ENCODE measurements at places on chromosomes 12 and 14.

- DNase-seq = no peak
These were observed 3.0 kb upstream of the GARIN2 start for GRCh38 chr14:67186172-67186768.

DNA sequence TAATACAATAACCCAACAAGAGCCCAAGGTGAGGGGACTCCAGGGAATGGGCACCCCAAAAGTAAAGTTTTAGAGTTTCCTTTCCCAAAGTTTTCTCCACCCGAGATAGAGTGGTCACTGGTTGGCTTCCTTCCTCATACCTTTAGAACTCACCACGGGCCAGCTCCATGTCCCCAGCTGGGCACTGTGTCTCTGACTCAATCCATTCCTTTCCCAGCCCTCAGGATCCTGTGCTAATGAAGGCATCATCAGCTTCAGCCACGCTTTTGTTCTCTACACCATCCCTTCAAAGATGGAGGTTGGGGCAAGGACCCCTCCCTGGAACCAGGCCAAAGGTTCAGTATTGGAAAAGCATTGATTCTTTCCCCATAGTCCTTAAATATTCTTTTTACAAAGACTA is 59.8 kb upstream of the VASH1 start:
- DNase-seq = no peak

DNA sequence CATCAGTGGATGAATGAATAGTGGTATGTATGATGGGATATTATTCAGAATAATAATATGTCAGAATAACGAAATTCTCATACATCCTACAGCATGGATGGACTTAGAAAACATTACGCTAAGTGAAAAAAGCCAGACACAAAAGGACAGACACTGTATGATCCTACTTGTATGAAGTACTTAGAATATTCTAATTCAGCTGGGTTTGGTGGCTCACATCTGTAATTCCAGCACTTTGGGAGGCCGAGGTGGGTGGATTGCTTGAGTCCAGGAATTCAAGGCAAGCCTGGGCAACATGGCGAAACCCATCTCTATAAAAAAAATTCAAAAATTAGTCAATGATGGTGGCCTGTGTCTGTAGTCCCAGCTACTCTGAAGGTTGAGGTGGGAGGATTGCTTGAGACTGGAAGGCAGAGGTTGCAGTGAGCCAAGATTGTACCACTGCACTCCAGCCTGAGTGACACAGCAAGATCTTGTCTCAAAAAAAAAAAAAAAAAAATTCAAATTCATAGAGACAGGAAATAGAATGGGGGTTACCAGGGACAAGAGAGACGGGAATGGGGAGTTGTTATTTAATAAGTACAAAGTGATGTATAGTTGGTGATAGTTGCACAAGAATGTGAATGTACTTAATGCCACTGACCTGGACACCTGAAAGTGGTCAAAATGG is 132.3 kb downstream of the CHST11 start:
- no peak for DNase-seq

DNA sequence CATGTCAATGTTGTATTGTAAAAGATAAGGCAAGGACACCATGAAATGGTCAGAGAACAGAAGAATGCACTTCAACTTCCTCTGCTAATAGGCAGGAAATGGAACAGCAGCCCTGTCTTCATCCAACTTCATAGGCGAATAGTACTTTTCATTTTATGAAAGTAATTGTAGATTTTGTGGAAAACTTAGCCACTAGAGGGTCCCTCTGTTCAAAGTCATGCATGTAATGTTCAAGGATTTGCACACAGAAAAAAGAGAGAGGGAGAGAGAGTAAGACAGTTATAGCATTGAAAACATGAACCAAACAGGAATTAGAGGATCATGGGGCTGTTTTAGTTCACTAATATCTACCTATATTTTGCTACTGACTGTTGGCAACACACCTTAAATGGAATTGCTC is 172.2 kb downstream of the FLRT2 start:
- DNase-seq = no peak

DNA sequence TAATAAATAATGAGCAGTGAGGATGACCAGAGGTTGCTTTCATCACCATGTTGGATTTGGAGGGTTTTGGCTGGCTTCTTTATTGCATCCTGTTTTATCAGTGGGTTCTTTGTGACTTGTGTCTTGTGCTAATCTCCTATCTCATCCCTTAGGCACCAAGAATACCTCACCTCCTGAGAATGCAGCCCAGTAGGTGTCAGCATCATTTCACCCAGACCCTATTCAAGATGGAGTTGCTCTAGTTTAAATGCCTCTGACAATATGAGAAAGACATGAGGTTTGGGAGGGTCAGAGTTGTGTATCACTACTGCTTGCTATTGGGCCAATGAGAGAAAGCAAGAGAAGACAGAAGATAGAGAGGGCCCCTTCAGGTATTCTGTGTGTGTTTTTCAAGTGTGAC is 592.2 kb downstream of the ETNK1 start:
- DNase-seq = no peak

GRCh38 chr12:20196767-20197166 is 171.6 kb upstream of the PDE3A start:
- no peak for DNase-seq

- DNase-seq = no peak
These were observed 249.7 kb upstream of the AVPR1A start for GRCh38 chr12:63400718-63401117.

DNA sequence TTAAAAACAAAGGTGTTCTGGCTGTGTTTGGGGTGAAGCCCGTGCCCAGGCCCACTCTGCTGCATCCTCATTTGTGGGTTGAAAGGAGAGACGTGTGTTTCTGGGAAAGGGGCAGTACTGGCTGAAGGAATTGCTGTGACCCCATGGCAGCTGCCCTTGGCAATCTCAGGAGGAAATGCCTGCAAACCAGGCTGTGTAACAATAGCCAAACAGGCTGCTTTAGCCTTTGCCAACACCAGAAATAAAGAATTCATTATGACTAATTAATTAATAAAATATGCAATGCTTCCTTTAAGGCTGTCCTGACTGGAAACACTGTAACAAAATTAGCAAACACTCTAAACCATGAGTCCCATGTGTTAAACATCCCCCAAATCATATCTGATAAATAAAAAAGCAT is 53.0 kb upstream of the KRR1 start:
- no peak for DNase-seq
